ENCODE measurements at places on chromosomes 6 and 20.

GRCh38 chr6:138987643-138988468, at the start of gene REPS1:
Gene REPS1 (minus strand): TSS chr6:138988253. CDS start chr6:138987682, 571 bp downstream.
- peak; percentile 91 for DNase-seq

DNA sequence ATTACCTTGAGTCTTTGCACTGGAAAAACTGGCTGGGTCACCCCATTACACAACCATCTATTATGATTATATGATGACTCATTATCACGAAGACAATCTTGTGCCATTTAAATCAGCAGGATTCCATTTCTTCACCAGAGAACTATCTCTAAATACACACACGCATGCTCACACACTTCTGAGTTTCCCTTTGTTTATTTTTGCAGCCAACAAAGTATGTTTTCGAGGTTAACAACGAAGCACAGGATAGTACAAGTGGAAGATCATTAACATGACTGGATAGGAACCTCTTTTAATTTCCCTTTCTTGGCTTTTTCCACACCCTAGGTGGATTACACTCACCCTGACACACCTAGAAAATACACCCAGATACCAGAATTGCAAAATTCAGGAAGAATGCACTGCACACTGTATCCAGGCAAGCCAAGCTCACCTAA, 18.9 kb downstream of the PERP start:
- no peak for DNase-seq

DNA sequence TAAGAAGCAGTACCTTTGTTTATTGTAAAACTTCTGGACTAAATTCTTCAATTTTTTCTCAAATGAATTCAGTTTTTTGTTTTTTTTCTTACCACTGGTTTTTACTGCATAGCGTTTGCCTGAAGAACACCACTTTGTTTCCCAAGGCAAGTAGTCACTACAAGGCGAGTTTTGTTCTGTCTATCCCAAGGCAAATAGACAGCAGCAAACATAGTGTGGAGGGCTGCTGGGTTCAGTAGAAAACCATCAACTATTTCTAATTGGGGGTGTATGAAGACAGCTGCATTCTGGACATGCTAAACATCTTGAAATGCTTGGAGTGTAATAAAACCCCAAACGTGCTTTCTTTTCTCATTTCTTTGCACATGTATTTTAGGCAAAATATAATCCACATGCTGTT, 197.4 kb downstream of the ESR1 start:
- no peak for DNase-seq

DNA sequence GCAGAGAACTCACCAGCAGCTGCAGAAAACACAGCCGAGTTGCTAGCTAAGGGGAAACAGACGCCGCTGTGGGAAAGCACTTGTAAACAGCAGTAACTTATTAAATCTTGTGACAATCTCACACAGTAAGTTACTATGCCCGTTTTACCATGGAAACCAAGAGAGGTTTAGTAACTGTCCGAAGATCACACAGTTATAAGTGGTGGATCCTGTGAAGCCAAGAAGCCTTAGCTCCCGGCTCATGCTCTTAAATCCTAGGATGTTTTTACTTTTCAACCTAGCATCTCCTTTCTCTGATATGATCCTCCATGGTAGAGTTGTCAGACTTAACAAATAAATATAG, 1.5 kb upstream of the SULF2 start:
- no peak for DNase-seq

DNA sequence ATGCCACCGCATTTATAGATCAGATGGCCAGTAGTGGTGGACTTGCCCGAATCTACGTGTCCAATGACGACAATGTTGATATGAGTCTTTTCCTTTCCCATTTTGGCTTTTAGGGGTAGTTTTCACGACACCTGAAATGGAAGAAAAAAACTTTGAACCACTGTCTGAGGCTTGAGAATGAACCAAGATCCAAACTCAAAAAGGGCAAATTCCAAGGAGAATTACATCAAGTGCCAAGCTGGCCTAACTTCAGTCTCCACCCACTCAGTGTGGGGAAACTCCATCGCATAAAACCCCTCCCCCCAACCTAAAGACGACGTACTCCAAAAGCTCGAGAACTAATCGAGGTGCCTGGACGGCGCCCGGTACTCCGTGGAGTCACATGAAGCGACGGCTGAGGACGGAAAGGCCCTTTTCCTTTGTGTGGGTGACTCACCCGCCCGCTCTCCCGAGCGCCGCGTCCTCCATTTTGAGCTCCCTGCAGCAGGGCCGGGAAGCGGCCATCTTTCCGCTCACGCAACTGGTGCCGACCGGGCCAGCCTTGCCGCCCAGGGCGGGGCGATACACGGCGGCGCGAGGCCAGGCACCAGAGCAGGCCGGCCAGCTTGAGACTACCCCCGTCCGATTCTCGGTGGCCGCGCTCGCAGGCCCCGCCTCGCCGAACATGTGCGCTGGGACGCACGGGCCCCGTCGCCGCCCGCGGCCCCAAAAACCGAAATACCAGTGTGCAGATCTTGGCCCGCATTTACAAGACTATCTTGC, 725 bp downstream of the EEF1A1 start:
- DNase-seq, result peak; percentile 34

- DNase-seq, result no peak
Measured at GRCh38 chr6:95614094-95614493, 36.8 kb downstream of the MANEA start.

- no peak for DNase-seq
Measured at GRCh38 chr6:139349464-139350020, 24.9 kb downstream of the CITED2 start.

- DNase-seq, result peak; percentile 31
Measured at GRCh38 chr20:45373353-45374100, 4.6 kb downstream of the TP53TG5 start.

DNA sequence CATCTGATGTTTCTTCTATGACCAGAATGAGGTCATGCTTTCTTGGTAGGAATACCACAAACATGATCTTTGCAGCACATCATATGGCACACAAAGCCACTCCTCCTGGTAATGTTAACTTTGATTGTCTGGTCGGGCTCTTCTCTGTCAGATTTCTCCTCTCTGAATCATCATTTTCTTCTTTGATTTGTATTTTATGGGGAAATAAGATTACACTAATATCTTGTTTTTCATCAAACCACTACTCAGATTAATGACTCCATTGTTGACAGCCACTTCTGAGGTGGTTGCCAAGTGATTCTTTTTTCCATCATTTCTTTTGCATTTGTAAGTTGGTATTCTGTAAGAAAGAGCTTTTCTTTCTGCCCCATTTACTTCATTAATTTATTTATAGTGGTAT, 29.5 kb downstream of the TRMT11 start:
- no peak for DNase-seq

DNA sequence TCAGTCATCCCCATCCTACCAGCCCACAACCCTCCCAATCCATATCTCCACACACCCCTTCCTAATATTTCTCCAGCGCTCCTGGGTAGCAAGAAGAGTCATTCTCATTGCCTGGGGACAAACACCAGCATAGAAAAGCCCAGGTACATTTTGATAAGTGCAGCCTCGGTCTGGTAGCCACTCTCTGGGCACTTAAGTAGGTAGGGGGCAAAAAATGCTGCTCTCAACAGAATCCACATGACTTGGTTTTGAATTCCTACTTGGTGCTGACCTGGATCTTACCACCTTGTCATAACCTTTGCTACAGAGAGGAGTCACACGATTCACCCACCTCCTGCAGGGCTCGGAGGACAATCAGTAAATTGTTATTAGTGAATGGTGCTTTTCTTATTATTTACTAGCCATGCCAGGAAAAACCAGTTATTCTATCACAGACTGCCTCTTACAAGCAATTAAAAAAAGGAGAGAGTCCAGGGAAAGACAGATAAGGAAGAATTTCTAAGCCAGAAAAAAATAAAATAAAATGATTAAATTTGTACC, 249.1 kb downstream of the LY86 start:
- no peak for DNase-seq

GRCh38 chr6:125136378-125136777, 17.2 kb upstream of the TPD52L1 start:
- no peak for DNase-seq

GRCh38 chr6:40348591-40348990, 238.6 kb downstream of the LRFN2 start:
- DNase-seq, result no peak

GRCh38 chr6:37480118-37480736, 19.5 kb downstream of the CCDC167 start:
- no peak for DNase-seq

- DNase-seq, result no peak
Measured at GRCh38 chr6:32298632-32299336, 72.9 kb downstream of the TSBP1 start.

DNA sequence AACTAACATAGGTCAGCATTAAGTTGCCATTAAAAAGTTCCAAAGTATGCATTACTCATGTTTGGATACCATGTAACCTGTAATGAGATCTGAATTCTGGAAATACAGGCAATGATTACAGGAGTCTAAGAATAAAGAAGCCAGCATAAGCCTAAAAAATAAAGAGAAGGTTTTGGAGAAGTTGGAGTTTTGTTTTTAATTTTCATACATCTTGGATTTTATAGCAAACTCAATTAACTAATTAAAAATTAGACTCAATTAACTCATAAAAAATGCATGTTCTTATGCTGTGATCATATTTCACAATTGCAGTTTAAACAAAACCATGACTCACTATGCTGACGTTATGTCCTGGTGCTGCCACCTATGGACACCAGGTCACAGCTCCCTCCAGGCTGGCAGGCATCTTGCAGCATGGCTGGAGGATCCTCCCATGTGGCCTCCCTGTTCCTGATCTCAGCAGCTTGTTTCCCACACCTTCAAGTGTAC, 648.8 kb upstream of the AGPAT4 start:
- DNase-seq, result no peak

GRCh38 chr6:108846101-108846500, 2.1 kb upstream of the ARMC2 start:
- DNase-seq, result no peak

- DNase-seq, result no peak
Measured at GRCh38 chr6:72977114-72977513, 248.2 kb downstream of the KHDC1L start.

DNA sequence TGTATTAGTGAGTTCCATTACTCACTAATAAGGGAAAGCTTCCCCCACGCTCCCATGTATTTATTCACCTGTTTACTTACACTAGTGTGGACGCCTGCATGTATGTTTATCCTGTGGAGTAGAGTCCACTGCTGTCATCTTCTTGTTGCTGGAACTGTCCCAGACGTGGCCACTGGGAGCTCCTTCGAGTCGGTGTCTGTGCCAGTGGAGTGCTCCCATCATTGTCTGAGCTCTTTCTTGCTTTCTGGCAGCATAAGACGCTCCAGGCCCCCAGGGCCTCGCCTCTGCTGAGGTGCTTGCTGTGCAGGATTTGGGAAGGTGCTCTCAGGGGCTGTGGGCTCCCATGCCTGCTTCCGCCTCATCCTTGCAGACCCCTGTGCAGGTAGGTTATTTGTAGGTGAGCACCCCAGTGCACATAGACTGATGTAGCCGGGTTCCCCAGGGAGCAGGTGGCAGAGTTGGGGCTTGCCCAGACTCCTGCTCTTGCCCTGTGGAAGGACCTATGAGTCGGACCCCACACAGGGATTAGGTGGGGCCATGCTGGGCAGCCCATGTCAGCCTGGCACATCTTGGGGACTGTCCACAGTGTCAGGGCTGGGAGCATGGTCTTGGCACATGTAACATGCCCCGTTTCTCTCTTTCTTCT, 16.6 kb downstream of the PHACTR3 start:
- no peak for DNase-seq

DNA sequence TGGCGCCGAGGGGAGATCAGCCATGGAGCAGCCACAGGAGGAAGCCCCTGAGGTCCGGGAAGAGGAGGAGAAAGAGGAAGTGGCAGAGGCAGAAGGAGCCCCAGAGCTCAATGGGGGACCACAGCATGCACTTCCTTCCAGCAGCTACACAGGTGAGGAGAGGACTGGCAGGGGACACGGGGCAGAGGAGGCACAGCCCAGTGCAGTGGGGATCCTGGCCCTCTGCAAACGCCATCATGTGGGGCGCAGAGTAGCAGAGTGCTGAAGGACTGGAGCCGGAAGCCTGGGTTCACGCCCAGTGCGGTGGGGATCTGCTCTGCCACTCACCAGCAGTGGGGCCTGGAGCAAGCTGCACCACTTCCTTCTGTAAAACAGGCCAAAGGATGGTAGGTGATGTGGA, 41.1 kb upstream of the FANCE start:
- DNase-seq, result no peak

GRCh38 chr6:95572098-95572497, 5.2 kb upstream of the MANEA start:
- DNase-seq, result no peak

DNA sequence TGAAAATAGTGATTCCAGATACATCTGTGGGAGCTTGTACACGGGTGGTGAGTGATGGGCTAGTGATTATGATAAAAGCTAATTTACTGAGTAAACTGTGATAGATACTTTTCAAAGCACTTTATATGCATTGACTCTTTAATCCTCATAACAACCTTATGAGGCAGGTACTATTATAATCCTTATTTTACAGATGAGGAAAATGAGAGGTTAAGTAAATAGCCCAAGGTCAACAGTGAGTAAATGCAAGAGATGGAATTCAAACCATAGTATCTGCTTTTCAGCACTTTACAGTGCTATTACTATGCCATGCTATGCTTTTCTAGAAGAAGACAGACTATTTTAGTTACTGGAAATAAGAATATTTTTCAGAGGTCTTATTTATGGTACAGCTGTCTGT, 320.9 kb upstream of the CITED2 start:
- DNase-seq, result no peak

DNA sequence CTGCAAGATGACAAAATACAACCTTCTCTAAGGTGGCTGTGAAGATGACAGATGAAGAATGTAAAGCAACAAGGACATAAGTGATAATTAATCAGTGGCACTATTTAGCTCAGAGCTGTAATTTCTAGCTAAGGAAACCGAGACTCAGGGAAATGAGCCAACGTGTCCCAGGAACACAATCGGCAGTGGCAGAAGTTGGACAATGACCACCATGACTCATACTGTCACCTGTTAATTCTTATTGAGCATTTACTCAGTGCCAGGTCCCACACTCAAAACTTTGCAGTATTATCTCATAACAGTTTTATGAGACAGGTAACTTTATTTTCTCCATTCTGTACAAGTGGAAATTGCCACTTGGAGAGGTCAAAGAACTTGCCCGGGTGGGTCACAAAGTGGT, 55.8 kb downstream of the LAMA4 start:
- no peak for DNase-seq

- no peak for DNase-seq
Measured at GRCh38 chr6:26388441-26388840, 5.5 kb downstream of the BTN2A2 start.

GRCh38 chr6:15520626-15521203, 142.1 kb downstream of the DTNBP1 start:
- no peak for DNase-seq

GRCh38 chr20:48212806-48213509, 427.7 kb upstream of the SULF2 start:
- no peak for DNase-seq

DNA sequence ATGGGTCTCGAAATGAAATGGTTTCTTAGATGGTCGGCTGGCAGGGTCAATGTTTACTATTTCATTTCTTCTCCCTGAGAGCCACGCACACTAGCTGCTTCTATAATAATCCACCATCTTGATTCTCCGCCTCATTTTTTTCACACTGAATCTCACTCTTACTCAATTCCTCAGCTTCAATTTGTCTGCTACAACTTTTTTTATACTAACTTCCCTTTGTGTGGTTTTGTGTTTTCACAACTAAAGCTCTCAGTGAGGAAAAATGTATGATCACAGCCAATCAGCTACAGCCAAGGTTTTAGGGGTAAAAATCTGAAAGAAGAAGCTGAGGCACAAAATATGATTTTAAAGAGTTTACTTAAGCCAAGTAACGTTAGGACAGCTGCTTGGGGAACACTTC, 1309.4 kb downstream of the EPHA7 start:
- no peak for DNase-seq

- peak; percentile 71 for DNase-seq
Measured at GRCh38 chr6:111709615-111710398, 104.1 kb upstream of the TRAF3IP2 start.

GRCh38 chr6:25054469-25054868, 118.7 kb upstream of the RIPOR2 start:
- DNase-seq, result no peak
